ENCODE measurements at places on chromosomes 3 and 15.

- no peak for DNase-seq
Observed at GRCh38 chr3:71414189-71414927, 169.2 kb downstream of the FOXP1 start.

DNA sequence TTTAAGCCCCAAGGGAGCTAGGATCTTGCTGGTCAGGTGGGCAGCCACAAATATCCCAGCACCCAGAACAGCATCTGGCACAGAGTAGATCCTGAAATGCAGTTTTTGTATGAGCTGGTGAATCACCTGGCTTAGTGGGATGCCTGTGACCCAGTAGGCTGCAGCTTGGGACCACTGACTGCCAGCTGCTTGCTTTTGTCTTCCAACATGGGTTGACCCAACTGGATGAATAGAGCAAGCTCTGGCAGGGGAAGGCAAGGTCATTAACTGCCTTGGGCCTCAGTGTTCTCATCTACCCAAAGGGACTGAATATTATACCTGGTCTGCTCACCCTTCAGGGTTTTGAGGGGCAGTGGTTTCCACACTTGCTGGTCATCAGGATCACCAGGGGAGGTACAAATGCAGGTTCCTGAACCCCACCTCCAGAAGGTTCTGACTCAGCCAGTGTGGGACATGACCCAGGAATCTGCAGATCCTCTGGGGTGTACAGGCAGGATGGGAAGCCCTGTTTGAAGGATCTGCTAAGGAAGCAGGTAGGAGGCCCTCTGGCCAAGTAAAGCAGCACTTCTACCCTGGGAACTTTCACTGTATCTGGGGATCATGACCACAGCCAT, 55.4 kb downstream of the ITGA11 start:
- DNase-seq, result no peak

GRCh38 chr15:101138913-101139880, 112.7 kb downstream of the CHSY1 start:
- no peak for DNase-seq

GRCh38 chr3:188370081-188370830, 216.3 kb downstream of the LPP start:
- no peak for DNase-seq

DNA sequence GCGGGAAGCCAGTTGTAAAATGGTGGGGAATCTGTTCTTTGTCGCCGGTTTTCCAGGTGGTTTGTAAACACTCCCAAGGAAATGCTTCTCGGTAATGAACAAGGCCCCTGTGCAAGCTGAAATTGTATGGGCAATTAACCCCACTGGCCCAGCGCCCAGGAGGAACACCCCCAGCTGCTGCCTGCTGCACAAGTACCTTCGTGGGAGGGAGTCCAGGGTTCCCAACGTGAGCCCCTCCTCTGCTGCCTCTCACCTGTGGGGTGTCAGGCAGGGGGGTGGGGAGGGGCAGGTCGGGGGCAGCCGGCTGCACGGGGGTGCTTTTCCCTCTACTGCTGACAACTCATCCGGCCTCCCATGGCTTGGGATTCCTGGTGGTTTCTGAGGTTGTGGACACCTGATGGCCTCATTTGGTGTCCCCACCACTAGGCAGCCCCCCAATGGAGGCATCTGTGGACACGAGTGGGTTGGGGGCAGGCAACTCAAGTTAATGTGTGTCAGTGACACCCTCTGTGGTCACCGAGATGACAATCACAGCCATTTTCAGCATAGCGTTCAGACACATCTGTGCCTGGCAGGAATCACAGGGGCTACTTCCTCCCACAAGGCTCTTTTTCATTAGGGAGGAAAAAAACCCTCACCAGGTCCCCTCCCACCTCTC, 35.6 kb upstream of the PRR23E start:
- no peak for DNase-seq

GRCh38 chr15:29813009-29813408, 9.3 kb downstream of the TJP1 start:
- no peak for DNase-seq

- DNase-seq, result no peak
Observed at GRCh38 chr15:101118615-101119014, 133.2 kb downstream of the CHSY1 start.

DNA sequence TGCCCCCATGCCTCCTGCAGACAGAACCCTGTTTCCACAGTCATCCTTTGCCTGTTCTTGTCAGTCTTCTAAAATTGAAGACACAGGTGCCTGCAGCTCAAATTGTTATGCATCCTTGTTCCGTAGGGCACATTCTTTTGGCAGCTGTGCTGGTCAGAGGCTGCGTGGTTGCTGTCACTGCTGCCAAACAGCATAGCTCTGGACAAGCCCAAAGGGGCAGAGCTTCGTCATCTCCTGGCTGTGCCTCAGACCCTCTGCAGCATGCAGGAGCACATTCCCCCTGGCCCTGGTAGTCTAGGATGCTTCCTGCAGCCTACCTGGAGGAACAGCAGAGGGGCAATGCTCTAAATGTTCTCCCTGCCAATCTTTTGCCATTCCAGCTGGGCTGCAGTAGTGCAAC, 2.1 kb upstream of the FBXL22 start:
- no peak for DNase-seq

DNA sequence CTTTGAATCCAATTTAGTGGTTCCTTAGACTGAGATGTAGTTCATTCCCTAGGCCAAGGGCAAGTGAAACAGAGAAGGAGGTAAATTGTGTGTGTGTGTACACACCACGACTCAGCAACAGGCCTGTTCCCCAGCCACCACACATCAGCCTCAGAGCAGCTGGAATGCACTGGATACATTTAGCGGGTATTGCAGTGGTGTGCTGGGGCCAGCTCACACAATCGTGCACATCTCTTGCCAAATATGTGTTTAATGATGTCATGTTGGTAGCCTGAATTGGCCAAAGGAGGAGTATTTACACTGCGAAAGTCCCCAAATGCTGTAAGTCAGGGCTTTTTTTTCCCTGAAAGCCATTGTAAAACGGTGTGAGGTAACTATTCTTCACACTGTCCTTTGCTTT, 82.3 kb downstream of the RBPMS2 start:
- DNase-seq, result no peak

- DNase-seq, result no peak
Observed at GRCh38 chr3:43340403-43340802, 54.1 kb downstream of the SNRK start.

- DNase-seq, result no peak
Observed at GRCh38 chr15:28896951-28897350, 11.2 kb downstream of the APBA2 start.

GRCh38 chr15:42048821-42049200, 28.0 kb upstream of the PLA2G4E start:
- no peak for DNase-seq

- DNase-seq, result no peak
Observed at GRCh38 chr15:75770131-75770530, 57.5 kb upstream of the CSPG4 start.

DNA sequence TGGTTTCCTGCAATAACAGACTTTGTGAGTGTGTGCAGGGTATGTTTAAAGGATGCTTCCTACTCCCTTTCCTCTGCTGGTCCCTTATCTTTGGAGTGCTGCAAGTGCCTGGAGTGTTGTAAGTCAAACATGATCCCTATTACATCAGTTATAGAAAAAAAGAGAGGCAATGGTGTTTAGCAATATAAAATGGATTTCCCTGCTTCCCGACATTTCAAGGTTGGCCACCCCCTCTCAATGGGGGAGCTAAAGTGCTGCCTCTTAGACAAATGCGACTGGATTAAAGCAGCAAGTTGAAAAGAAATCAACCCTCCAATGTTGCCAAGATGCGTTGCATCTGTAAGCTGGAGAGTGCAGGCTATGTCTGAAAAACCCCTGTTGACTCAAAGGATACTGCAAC, 203.1 kb upstream of the WNT5A start:
- no peak for DNase-seq

DNA sequence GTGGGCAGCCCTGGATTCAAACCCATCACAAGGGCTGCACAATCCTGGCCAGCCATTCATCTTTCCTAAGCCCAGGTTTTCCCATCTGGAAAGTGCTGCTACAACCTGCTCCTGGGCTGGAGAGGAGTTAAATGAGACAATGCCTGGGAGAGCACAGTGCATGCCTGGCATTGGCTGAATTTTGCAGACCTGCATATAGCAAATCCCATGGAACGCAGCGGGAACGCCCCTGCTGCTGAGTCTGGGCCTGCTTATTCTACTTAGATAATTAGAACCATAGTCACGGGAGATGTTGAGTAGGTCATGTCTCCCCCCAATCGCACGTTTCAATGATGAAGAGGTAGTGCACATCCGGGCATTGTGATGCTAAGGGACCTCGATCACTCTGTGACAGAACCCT, 46.6 kb downstream of the ABTB1 start:
- no peak for DNase-seq

DNA sequence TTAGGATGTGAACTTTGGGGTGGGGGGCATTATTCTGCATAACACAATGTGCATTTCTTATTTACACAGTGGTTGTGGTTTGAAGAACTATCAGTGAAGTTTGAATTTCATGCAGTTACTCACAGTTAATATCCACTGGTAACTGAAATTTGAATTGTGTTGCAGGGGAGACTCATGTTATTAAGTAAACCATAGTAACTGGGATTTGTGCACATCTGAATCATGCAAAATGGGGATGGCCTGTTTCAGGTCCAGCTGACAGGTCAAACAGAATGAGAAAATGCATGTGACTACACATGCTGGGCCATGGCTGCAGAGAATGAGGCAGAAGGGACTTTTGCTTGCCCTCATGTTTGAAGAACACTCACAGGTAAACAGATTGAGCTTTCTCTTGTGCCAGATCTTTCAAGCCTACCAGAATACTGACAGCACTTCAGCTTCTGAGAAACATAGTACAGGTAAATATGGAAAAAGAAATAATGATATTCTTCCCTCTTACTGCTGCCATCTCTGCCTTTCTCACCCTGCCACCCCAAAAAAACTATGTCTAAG, 115.0 kb downstream of the POLQ start:
- no peak for DNase-seq

GRCh38 chr3:28042095-28042635, 199.3 kb upstream of the CMC1 start:
- no peak for DNase-seq

DNA sequence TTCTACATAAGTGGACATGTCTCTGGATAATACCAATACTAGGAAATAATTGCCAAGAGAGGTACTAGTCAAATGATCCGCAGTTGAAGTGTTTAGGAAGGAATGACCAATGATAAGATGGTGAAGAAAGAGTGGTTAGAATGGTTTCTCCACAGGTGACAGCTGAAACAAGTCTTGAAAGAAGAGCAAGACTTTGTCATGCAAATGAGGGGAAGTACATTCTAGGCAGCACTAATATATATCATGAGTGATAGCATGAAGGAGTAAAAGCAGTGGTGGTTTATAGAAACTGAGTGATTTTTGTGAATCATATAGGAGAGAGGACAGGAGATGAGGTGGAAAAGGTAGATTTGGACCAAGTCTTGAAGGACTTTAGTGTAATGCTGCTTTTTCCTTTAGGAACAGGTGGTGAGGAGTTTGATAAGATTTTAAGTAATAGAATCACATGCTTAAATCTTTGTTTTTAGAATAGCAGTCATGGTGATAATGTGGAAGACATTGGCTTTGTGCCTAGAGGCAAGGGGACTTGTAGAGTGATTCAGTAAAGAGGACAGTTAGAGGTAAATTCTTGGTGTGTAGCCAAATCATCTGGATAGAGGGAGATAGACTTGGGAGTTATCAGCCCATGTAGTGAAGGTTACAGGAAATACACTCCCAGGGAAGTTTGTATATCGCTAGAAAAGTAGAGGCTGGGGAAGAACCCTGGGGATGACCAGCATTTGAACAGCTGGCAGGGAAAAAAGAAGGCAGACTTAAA, 31.9 kb downstream of the SLMAP start:
- no peak for DNase-seq

GRCh38 chr3:16906682-16907081, 21.9 kb downstream of the PLCL2 start:
- no peak for DNase-seq

DNA sequence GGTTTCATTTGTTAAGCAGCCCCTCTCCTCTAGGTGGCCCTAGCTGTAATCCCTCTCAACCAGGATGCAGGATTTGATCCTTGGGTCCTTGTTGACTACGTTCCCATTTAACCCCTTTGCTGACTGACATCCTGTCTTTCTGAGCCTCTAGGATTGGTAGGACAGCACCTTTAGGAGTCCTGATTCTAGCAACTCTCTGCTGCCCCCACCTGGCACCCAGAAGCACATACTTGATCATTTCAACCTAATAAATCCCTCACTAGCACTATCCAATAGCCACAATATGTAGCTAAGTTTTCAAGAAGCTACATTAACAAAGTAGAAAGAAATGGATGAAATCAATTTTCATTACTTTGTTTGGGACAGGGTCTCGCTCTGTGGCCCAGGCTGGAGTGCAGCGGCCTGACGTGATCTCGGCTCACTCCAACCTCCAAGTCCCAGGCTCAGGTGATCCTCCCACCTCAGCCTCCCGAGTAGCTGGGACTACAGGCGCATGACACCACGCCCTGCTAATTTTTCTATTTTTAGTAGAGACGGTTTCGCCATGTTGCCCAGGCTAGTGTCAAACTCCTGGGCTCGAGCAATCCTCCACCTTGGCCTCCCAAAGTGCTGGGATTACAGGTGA, 28.3 kb downstream of the RSL24D1 start:
- peak; percentile 2 for DNase-seq

DNA sequence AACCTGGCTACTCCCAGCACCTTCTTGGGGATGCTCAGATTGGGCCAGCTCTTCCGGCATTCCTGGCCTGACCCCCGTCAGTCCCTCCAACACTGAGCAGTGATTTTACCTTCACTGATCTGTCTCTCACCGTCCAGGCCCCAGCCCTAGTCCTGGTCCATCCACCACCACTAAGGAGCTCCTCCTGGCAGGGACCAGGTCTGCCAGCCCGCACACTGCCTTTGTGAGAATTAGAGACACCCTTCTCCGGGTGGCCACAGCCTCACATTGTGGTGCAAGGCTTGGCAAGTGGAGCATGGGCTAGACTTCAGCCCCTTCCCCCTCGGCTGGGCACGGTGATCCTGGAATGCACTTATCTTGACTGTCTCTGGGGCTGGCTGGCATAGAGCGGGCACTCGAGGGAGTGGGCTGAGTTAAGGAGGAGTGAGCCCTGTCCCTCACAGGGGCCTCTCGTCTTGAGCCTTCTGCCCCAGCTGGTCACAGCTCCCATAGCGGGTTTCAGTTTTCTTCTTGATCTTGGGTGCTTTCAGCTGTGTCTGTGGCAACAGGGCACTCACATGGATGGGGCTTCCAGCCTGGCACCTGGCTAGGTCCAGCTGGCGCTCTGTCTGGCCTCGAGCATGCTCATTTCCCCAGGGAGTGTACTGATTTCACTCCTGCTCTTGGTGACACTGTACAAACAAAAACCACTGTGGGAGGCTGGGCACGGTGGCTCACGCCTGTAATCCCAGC, 53.9 kb downstream of the LINGO1 start:
- no peak for DNase-seq

DNA sequence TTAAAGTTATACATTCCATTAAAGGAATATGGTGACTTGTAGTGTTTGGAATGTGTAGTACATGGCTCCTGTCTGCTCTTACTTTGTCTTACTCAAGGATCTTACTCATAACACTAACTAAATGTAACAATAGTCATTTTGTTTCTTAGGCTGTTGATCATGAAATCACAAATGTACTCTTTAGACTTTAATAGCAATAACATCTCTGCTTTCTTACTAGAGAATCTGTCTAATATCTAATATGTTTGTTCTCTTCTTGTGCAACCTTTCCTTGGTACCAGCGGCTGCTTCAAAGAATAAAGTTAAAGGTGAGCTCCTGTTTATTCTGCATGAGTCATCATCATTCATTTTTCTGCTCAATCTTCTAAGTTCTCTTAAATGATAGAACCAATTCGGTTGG, 767.5 kb downstream of the CADM2 start:
- no peak for DNase-seq

- no peak for DNase-seq
Observed at GRCh38 chr3:85627932-85628331, 669.1 kb downstream of the CADM2 start.

- DNase-seq, result no peak
Observed at GRCh38 chr3:146164971-146165769, 4.2 kb upstream of the PLOD2 start.

All from activated naive CD4-positive, alpha-beta T cell (primary cell).